Spleen (tissue), 13 donors: ENCODE measurements at places on chromosomes 16 and 17. TPM values are rescaled to one million over a fixed set of nuclear protein-coding genes. Genes with fewer than 3 reads are reported as not detected.

Gene FBXW10
- polyA plus RNA-seq, result 0.08 TPM

Gene CCDC92B
- 0.03 TPM for polyA plus RNA-seq

Gene KCNJ18
- polyA plus RNA-seq, result not detected

Gene CDR2L
- 1.5 TPM for polyA plus RNA-seq

Gene CACNG1
- not detected for polyA plus RNA-seq

Gene ZNF469
- polyA plus RNA-seq, result 0.96 TPM
